ENCODE measurements at places on chromosomes 7 and 10. TPM values are rescaled to one million over a fixed set of nuclear protein-coding genes. Genes with fewer than 3 reads are reported as not detected.

The GFRA1 gene
- total RNA-seq: not detected

The C10orf62 gene
- not detected for total RNA-seq

The HOXA6 gene
- total RNA-seq: not detected

The SEPTIN14 gene
- total RNA-seq: not detected

The ESYT2 gene
- total RNA-seq: 52.1 TPM

The ERVW-1 gene
- total RNA-seq: not detected

The PDGFA gene
- total RNA-seq: 3.3 TPM

The METTL27 gene
- total RNA-seq: 0.23 TPM

The CALN1 gene
- not detected for total RNA-seq

The MRLN gene
- not detected for total RNA-seq

The NAT16 gene
- total RNA-seq: not detected

The UTF1 gene
- not detected for total RNA-seq

The PTPRN2 gene
- total RNA-seq: 0.74 TPM

The GRB10 gene
- total RNA-seq: 2.4 TPM

The EPDR1 gene
- total RNA-seq: 2.6 TPM

The GDF2 gene
- total RNA-seq: not detected

The PIK3CG gene
- 28.8 TPM for total RNA-seq
